Neural progenitor cell (in vitro differentiated cells): ENCODE measurements at places on chromosomes 6 and 20. TPM values are rescaled to one million over a fixed set of nuclear protein-coding genes. Genes with fewer than 3 reads are reported as not detected.

The ATP6V1G2 gene
- 6.8 and 8.8 TPM in 2 replicates for total RNA-seq

The NKX2-4 gene
- not detected in 2 replicates for total RNA-seq

The BMP7 gene
- total RNA-seq, result 11.2 and 31.1 TPM in 2 replicates

The TREML2 gene
- total RNA-seq, result not detected in 2 replicates

- no peak overlapping the region for H3K4me3 ChIP-seq
- no peaks in the 10 kb centered on the region for H3K27me3 ChIP-seq
- H3K4me1 ChIP-seq, result no peaks in the 10 kb centered on the region
- H3K36me3 ChIP-seq, result no peaks in the 10 kb centered on the region
Observed at GRCh38 chr6:116087437-116088027, 13.1 kb upstream of the NT5DC1 start.

GRCh38 chr6:169803271-169803811, 51.9 kb downstream of the ERMARD start:
- no peak overlapping the region for H3K4me3 ChIP-seq
- H3K36me3 ChIP-seq, result no peaks in the 10 kb centered on the region
- H3K27ac ChIP-seq, result no peak overlapping the region
- no peak for DNase-seq
- H3K4me1 ChIP-seq, result peaks cover 24% of the 10 kb centered on the region

GRCh38 chr6:150857062-150857944, 8.2 kb upstream of the MTHFD1L start:
- H3K27me3 ChIP-seq, result no peaks in the 10 kb centered on the region
- H3K36me3 ChIP-seq, result no peaks in the 10 kb centered on the region
- no peaks in the 10 kb centered on the region for H3K4me1 ChIP-seq
- no peak for DNase-seq

DNA sequence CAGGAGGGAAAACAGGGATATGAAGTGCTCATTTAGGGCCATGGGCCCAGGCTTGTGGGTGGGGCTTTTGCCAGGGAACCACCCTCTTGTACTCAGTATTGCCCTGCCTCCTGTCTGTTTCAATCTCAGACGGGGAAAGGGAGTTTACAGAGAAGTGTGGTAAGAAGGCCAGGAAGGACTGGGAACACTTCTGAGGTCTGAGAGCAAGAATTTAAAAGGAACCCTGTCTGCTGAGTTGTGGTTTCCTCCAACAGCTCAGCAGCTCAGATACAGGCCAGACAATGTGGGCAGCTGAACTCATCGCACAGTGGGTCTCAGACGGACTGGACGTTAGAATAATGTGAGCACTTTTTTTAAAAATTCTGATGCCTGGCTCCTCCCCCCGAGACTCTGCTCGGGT, 354.1 kb upstream of the ARID1B start:
- H3K36me3 ChIP-seq, result no peaks in the 10 kb centered on the region
- H3K27ac ChIP-seq, result no peak overlapping the region
- H3K4me3 ChIP-seq, result no peak overlapping the region
- no peaks in the 10 kb centered on the region for H3K4me1 ChIP-seq
- DNase-seq, result no peak

DNA sequence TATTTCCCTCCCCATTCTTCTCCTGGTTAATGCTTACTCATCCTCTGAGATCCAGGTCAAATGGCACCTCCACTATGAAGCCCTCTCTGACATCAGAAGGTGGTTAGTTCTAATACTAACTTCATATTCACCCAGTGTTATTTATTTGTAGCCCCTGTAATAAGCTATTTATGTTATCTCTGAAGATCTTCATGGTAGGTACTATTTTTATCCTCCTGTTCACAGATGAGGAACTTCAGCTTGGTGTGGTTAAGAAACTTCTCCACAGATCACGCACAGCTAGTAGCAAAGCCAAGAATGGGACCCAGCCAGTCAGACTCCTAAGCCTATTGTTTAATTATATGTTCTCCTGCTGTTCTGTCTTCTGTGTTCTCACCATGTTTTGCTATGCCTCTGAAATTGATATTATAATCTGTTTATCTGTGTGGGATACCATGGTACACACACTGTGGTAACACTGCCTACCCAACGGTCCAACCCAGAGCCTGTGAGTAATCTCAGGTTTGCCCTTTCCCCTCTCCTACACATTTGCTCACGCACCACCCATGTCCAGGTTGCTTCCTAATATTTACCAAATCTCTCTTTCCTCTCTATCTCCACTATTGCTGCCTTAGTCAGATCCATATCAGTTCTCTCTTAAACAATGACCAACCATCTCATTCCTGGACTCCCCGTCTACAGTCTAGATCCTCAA, 98.4 kb downstream of the IPCEF1 start:
- no peak overlapping the region for H3K4me3 ChIP-seq
- no peaks in the 10 kb centered on the region for H3K4me1 ChIP-seq
- DNase-seq, result no peak
- no peak overlapping the region for H3K27ac ChIP-seq

GRCh38 chr20:52313341-52313963, 121.9 kb upstream of the ZFP64 start:
- no peaks in the 10 kb centered on the region for H3K36me3 ChIP-seq
- peak; percentile 71 for DNase-seq
- no peaks in the 10 kb centered on the region for H3K27me3 ChIP-seq
- peaks cover 7% of the 10 kb centered on the region for H3K4me1 ChIP-seq

- H3K27ac ChIP-seq, result no peak overlapping the region
- no peak overlapping the region for H3K4me3 ChIP-seq
- no peak for DNase-seq
- no peaks in the 10 kb centered on the region for H3K4me1 ChIP-seq
- H3K27me3 ChIP-seq, result no peaks in the 10 kb centered on the region
Observed at GRCh38 chr20:19937218-19937617, 79.9 kb upstream of the NAA20 start.

DNA sequence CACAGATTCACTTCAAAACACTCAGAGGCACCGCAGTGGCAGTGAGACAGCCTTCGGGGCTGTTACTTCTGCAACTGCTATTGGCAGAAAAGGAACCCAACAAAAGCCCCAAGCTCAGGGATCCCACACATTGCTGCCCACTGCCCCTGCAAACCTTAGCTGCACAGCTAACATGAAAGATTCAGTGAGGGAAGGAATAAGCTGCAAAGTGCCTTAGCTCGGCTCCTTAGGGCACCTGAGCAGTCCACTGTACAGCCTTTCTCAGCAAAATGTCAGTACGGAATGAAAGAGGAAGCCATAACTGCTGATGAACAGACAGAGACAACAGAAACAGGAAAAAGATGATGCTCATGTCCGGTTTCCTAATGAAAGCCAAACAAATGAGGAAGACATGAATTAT, 179.7 kb upstream of the SHLD1 start:
- no peaks in the 10 kb centered on the region for H3K4me1 ChIP-seq
- H3K4me3 ChIP-seq, result no peak overlapping the region
- DNase-seq, result no peak

GRCh38 chr6:151914484-151914883, 107.0 kb downstream of the ESR1 start:
- H3K4me3 ChIP-seq, result no peak overlapping the region
- H3K27ac ChIP-seq, result no peak overlapping the region
- DNase-seq, result no peak

DNA sequence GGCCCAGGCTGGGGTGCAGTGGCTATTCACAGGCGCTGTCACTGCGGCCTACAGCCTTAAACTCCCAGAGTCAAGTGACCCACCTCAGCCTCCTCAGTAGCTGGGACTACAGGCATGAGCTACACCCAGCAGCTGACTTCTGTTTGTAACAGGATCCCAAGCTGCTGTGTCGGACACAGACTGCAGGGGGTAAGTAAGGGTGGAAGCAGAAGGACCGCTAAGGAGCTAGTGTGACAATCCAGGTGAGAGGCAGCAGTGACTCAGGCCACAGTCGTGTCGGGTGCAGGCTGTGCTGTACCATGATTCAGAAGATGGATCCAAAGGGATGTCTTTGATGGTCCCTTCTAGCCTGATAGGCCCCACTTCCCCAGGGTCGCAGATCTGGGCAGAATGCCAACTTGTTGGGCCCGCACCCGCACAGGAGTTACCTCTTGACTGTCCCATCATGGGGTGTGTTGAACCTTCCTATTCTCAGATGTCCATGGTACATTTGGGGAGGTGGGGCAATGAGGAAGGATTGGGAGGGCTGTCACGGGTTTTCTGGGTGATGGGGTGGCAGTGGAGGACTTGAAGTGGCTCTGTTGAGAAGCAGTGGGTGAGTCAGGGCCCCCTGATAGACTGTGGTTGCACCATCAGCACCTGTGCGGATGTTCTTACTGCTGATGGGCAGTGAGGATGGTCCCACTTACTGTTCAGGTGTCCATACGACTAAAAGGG, 25.3 kb downstream of the AAR2 start:
- no peaks in the 10 kb centered on the region for H3K27me3 ChIP-seq
- H3K27ac ChIP-seq, result no peak overlapping the region
- peaks cover 11% of the 10 kb centered on the region for H3K4me1 ChIP-seq
- no peaks in the 10 kb centered on the region for H3K36me3 ChIP-seq
- no peak for DNase-seq
